Activated CD4-positive, alpha-beta T cell treated with anti-CD3 and anti-CD28 coated beads, Interleukin-10, Interleukin-2, amounts not matched to agents 100 ng/mL and 50 ng/mL, durations not matched to agents 16 hours and 8 hours (primary cell): ENCODE measurements at places on chromosomes 1 and 21.

- no peak for DNase-seq
Observed at GRCh38 chr1:150909585-150910180, 16.5 kb upstream of the SETDB1 start.

- DNase-seq = no peak
Observed at GRCh38 chr1:117567435-117567834, 38.4 kb upstream of the TENT5C start.

DNA sequence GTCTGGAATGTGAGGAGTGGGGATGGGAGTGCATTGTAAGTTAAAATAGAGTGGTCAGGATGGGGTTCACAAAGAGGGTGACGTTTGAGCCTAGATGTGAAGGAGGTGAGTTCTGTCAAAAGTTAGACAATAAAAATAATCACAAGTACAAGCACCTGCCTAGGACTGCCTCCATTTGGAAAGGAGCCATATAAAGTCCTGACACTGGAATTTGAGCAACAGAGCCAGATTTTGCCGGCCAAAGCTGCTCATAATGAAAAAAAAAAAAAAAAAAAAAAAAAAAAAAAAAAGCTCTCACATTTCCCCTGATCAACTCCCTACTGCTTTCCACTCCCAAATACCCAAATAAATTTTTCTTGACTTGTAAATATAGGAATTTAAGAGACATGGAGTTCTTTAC lies 4.1 kb downstream of the PALMD start:
- no peak for DNase-seq

DNA sequence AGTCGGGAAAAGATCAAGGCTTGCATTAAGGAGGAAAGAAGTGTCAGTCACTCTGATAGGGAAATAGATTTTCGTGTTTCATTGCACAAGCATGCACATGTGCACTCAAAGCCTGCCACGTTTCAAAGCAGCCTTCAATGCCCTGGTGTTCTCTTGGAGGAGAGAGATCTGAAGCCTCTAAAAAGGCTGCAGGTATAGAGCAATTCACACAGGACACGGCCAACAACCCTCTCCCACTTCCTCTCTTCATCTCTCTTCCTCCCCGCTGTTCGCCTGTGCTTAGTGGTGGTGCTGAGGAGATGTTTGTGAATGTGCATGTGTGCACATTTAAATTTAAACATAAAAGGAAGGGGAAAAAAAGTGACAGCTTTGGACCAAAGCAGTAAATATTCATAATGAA lies 117.7 kb downstream of the NUF2 start:
- no peak for DNase-seq

- no peak for DNase-seq
Observed at GRCh38 chr1:161100556-161100955, 2.4 kb downstream of the KLHDC9 start.

GRCh38 chr1:198491028-198491427 lies 49.5 kb downstream of the ATP6V1G3 start:
- DNase-seq = no peak

DNA sequence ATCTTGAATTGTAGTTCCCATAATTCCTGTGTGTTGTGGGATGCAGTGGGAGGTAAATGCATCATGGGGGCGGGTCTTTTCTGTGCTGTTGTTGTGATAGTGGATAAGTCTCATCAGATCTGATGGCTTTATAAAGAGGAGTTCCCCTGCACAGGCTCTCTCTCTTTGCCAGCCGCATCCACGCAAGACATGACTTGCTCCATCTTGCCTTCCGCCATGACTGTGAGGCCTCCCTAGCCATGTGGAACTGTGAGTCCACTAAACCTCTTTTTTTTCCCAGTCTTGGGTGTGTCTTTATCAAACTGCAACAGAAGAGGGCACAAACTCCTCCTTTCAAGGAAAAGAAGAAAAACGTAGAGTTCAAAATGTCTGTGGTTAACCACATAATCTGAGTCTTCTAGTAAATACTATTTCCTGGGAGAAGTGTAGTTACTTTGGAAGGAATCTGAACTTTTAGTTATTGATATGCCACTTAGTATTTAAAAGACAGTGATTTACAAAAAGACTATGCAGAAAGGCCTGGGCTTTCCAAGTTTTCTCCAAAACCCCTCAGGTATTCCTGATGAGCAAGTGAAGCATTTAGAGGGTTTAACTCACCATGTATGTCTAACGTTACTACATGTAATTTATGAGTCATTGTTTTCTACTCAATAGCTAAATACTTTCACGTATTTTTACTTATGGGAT lies 10.0 kb downstream of the ADAMTS1 start:
- DNase-seq = no peak

DNA sequence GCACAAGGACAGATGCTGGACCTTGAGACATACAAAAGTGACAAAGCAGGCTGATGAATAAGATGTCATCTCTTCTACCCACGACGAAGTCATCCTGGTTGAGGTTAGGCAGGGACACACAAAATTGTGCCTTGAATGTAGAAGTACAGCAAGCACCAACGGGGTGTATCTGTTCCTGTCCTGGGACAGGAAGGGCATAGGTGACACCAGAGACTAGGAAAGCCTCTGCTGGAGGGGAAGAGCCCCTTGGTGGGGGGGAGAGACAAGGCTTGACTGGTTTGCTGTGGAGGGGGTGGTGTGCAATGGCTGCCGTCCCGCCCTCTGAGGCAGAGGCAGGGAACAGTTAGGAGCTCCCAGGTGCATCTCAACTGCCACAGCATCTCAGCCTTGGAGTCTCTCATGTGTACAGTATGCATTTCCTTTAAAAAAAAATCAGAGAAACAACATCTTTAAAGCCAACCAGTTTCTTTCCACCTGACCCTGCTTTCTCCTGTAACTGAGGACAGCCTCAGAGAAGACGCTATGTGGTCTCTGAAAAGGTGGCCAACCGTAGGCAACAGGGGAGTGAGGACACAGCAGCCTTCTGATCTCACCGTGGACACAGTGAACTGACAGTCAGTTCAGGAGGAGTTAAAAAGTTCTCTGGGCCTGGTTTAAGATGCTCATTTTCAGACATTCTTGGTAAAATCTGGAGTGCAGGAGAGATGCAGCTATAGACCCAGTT lies 17.7 kb upstream of the GFI1 start:
- no peak for DNase-seq

GRCh38 chr1:153774026-153774595 lies 1.1 kb upstream of the SLC27A3 start:
- DNase-seq = no peak

DNA sequence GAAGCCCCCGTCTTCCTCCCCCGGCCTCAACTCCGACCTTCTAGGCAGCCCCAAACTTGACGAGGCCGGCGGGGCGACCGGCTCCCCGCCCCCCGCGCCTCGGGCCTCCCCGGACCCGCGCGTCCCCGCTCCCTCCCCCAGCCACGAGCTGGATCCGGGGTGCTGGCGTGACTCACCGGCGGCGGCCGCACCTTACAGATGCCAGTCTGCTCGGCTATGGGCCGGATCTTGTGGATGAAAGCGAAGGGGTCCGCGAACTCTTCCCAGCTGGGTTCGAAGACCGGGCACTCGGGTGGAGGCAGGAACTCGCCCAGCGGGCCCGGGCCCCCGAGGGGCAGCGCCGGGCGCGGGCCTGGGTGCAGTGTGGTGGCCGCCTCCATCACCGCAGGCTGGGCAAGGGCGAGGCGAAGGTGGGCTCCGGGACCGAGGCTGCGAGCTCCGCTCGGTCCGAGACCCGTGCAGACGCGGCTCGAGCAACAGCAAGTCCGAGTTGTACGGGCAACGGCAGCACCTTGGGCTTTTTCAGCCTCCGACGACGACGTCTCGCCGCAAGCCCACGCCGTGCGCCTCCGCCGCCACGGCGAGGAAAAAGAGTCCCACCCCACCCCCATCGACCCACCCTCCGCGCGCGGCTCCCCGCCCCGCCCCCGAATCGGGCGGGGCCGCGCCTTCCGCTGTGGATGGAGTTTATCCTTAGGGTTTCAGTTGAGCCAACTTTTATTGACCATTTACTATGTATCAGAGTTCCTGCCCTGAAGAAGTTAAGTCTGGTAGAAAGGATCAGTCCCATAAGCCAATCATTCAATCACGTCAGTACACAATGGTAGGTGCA lies at the start of gene KDM5B:
TSS of gene KDM5B (minus strand) at position 496 of the 832 bp plus-strand sequence. CDS start at position 380, 116 bp downstream.
- peak; percentile 68 for DNase-seq

DNA sequence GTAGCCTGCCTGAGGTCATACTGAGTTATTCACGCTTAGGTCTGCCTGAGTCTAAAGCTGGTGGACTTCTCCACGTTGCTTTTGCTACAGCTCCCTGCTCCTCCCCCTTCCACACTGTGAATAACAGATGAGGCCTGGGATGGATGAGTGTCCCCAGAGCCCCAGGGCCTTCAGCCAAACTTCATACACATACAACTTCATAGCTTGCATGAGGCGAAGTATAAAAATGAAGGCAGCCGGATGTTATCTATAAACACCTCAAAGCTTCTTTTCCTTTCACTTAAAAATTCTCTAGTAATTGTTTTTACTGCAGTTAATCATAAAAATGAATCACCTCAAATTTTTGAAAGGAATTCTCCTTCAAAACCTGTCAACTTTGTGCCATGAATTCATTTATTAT lies 70.2 kb downstream of the DAB1 start:
- no peak for DNase-seq

GRCh38 chr1:46621930-46622329 lies 5.3 kb upstream of the MOB3C start:
- DNase-seq = no peak

DNA sequence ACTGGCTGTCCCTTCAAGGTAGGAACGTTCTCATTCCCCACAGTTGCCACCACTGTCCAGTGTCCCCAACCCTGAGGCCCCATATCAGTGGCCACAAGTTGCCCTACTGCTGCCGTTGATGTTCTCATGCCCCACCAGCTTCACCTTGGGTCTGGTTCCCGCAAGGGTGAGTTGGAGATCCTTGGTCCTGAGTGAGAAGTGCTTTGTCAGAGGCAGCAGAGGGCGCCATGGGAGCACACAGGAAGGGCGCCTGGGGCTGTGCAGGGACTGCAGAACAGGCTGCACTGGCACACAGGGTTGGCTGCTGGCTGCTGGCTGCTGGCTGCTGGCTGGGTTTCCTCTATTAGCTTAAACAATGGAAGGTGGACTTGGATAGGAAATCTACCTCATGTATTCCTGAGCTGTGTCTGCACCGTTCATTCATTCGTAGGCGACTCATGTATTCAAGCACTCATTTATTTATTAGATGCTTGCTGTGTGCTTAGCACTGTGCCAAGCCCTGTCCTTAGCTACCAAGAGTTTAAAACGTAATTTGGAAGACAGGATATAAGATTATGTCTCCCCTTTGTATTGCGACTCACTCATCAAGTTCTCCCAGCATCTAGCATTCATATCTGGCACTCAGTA lies 2.1 kb upstream of the S100A9 start:
- peak; percentile 72 for DNase-seq

- DNase-seq = no peak
Observed at GRCh38 chr1:87227651-87228050, 101.0 kb upstream of the LMO4 start.

- peak; percentile 80 for DNase-seq
Observed at GRCh38 chr1:27556781-27557595, 47.0 kb downstream of the AHDC1 start.

DNA sequence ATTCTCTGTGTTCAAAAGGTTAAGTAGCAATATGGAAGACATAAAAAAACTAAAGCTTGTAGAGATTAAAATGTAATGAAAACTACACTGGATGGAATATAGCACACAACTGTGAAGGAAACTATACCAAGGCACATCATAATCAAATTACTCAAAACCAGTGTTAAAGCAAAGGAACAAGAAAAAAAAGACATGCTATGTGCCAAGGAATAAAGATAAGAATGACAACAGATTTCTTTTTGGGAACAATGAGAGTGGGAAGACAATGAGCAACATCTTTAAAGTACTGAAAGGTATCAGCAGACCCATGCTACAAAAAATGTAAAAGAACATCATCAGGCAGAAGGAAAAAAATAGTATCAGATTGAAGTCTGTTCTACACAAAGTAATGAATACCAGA lies 157.8 kb downstream of the VPS13D start:
- DNase-seq = no peak

DNA sequence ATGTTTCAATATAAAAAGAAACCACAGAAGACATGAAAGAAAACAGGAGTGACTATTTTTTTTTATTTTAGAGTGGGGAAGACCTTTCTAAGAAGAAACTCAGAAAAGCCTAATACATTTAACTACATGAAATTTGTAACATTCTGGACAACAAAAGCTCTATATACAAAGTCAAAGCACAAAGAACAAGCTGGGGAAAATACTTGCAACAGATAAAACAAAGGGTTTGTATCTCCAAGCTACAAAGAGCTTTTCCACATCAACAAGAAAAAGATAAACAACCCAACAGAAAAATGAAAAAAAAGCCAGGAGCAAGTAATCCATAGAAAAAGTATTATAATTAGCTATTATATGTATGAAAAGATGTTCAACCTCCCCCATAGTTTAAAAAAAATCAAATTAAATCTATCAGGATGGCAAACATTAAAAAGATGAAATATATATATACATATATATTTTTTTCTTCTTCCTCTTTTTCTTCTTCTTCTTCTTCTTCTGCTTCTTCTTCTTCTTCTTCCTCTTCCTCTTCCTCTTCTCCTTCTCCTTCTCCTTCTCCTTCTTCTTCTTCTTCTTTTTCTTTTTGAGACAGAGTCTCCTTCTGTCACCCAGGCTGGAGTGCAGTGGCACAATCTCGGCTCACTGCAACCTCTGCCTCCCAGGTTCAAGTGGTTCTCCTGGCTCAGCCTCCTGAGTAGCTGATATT lies 49.1 kb upstream of the EPS8L3 start:
- DNase-seq = no peak

- no peak for DNase-seq
Observed at GRCh38 chr1:34083974-34084373, 81.1 kb downstream of the CSMD2 start.

DNA sequence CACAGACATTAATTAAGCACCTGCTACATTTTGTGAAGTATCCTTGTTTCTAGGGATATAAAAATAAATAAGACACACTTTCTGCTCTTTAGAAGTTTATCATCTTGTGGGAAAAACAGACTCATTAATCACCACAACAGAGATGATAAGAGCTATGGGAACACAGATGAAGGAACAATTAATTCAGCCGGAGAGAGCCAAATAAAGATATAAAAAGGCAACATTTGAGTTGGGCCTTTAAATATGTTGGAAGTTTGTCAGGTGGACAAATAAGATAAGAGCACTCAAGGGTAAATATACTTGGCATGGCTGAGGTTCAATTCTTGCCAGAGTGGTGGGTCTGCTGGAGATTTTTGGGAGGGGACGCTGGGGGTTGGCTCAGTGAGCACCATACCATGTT lies 34.2 kb upstream of the VTCN1 start:
- no peak for DNase-seq

DNA sequence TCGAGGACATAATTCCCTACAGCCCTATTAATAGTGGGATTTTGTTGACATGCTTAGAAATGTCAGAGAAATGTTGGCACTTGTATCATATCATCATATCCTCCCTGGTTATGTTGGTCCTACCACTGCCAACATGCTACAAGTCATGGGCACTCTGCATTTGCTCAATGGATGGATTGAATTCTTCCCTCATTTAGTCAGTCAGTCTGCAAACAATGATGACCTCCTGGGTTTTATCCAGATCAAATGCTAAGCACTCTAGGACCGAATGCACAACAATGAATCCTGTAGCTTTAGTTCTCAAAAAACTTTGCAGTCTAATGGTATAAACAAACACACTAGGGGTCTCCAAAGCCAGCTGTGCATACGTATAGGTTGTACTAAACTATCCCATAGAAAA lies 357.2 kb upstream of the DPYD start:
- no peak for DNase-seq

GRCh38 chr1:1891349-1892078 lies 627 bp upstream of the GNB1 start:
- peak; percentile 79 for DNase-seq
